Stimulated activated CD4-positive, alpha-beta T cell treated with anti-CD3 and anti-CD28 coated beads, Interleukin-4, amount 100 ng/mL, for 24 hours (primary cell): ENCODE measurements at places on chromosomes 2 and 18.

GRCh38 chr2:15313657-15314056 is 247.5 kb downstream of the NBAS start:
- no peak for DNase-seq

DNA sequence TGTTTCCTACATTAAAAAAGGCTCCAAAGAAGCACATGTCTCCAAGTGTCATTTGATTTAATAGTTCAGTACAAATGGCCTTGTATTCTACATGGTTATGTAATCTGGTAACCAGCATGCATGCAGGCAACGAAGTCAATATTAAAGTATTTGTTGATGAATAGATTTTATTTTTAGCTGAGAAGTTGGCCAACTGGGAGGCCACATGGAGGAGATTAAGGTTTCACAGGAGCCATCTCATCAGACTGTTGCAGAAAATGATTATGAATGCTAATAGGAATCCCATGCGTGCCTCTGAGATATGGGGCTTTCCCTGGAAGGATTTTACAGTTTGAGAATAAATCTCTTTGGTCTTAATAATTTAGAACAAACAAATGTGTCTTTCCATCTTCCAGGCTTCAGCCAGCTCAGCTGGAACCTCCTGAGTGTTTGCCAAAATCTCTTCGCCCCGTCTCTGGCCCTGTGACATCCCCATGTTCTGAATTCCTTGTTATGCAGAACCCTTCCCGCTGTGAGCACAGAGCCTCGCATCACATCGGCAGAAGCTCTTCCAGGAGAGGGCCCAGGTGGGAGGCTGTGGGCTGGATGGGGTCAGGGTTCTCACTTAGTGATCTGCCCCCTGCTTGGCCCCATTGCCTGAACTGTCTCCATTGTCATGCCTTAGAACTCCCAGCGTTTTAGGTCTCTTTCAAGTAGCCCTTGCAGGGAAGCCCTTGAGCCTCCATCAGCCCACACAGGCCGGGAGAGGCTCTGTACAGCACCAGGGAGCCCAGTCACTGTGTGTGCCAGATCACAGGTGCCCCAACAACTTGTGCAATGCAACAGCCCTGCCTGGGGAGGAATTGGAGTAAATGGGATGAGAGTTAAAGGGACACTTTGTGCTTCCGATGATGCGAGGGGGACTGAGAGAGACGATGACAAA is 190.5 kb upstream of the TWIST2 start:
- no peak for DNase-seq

GRCh38 chr2:4628998-4629501 is 925.7 kb downstream of the DCDC2C start:
- no peak for DNase-seq

- DNase-seq, result no peak
Measured at GRCh38 chr2:55550368-55551102, 31.0 kb downstream of the CFAP36 start.

- no peak for DNase-seq
Measured at GRCh38 chr18:48962252-48962993, 11.7 kb upstream of the SMAD7 start.

- DNase-seq, result no peak
Measured at GRCh38 chr2:55901322-55901721, 22.3 kb downstream of the EFEMP1 start.

DNA sequence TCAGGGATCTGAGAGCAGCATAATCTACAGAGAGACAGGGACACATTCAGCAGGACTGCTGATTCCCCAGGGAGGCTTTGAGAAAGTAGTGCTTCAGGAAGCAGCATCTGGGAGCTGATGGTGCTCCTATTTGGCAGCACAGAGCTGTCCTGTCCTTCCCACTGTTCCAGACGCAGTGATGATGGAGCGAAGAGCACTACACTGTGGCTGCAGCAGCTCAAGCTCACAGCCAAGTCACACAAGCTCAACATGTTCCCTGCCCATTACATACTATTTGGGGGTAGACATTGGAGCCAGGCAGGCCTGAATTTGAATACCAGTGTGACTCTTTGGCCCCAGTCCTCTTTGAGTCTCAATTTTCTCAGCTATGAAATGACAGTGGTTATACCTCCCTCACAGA is 15.2 kb upstream of the GALM start:
- DNase-seq, result no peak

- no peak for DNase-seq
Measured at GRCh38 chr2:200655918-200656580, 70.2 kb downstream of the AOX1 start.

- no peak for DNase-seq
Measured at GRCh38 chr2:1854729-1855547, 110.6 kb upstream of the PXDN start.
